ENCODE measurements at places on chromosomes 12 and 14. TPM values are rescaled to one million over a fixed set of nuclear protein-coding genes. Genes with fewer than 3 reads are reported as not detected.

DNA sequence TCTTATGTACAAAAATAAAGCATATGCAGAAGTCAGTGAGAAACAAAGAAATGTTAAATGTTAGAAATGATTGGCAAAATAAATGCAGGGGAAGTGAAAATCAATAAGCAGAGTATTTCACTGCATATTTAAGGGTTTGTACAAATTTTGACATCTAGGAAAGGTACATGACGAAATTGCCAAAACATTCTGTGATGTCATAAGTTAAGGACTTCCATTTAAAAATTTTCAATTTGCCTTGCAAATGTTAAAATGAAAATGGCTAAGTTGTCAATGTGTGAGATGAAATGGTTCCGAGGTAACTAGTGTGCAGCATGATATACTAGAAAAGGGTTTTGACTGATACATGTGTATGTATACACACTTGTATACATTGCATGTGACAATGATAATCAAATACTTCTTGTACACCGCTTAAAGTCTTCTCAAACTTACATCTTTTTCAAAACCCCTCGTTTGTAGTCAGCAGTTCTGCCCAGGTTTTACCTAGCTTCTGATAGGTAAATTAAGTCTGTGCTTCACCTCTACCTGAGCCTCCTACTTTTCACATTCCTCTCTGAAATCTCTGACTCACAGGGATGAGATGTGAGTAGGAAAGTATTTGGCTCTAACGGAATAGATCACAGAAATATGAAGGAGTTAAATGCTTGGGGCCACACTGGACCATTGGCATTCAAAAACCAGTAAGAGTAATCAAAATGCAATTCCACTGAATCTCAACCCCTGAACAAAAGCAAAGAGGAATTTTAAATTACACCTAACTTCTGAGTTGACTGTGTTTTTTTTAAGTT, 442.4 kb upstream of the FOXG1 start:
- no peak for DNase-seq
- no peaks in the 10 kb centered on the region for H3K36me3 ChIP-seq
- no peak overlapping the region for H3K4me3 ChIP-seq
- no peaks in the 10 kb centered on the region for H3K27me3 ChIP-seq

DNA sequence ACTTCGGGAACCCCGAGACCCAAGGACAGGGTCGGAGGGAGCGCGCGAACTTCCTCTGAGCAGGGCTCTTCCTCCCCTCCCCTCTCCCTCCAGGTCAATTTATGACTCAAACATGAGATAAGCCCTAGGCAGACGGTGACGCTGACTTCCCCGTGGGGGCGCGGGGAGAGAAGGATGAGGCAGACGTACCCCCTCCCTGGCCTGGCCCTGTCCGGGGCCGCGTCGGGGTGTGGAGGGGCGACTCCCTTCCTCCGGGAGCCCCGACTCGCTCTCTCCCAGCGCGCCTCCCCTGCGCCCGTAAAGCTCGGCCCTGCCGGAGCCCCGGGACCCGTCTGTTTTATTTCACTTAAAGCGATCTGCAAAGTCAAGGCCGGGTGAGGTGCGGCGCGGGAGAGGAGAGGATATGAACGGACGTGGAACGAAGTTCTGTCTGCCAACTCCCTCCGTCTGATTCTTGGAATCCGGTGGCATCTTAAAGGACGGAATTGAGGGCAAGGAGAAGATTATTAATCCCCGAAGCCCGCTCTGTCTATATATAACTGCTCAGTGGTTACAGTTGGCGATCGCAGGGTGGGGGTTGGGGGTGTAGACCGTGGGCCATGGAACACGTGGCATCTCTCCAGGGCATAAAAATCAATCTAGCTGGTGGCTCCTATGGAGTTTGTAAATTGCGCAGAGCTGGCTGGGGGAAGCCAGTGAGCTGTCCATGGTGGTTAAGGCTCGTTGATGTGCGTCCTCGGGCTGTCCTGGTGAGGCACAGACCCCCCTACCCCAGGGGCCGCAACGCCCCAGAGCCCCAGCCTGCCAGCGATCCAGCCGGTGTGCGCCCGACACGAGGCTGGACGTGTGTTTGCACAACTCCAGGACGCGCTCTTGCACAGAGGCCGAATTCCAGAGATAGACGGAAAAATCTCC, 2.9 kb upstream of the PTHLH start:
- no peak overlapping the region for H3K27ac ChIP-seq
- H3K4me3 ChIP-seq, result peak overlapping the region; percentile 64
- H3K4me1 ChIP-seq, result peaks cover 20% of the 10 kb centered on the region
- DNase-seq, result peak; percentile 21
- peaks cover 100% of the 10 kb centered on the region for H3K27me3 ChIP-seq

DNA sequence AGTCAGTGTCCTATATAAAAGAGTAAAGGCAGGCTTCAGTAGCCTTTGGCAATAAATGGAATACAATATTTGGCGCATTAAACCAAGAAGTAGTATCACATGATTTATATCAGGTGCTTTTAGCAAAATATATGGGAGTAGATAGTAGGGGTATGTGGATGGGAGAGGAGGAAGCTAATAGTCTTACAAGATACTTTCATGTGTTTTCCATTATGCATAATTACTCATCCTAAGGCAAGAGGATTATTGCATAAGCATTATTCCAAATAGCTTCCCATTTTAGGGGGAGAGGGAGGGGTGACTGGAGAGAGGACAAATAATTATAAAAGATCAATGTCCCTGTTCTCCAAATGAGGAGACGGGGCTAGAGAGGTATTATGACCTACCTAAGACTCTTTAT, 104.3 kb downstream of the DUSP6 start:
- H3K27me3 ChIP-seq, result peaks cover 22% of the 10 kb centered on the region
- no peak overlapping the region for H3K27ac ChIP-seq
- no peaks in the 10 kb centered on the region for H3K36me3 ChIP-seq
- peaks cover 51% of the 10 kb centered on the region for H3K4me1 ChIP-seq

AMN gene
- 0.72 TPM for total RNA-seq

EIF2S3B gene
- 2.6 TPM for total RNA-seq

TSHR gene
- total RNA-seq, result not detected

KRT77 gene
- total RNA-seq, result not detected

- H3K36me3 ChIP-seq, result peaks cover 2% of the 10 kb centered on the region
- DNase-seq, result peak; percentile 48
- H3K4me3 ChIP-seq, result peak overlapping the region; percentile 88
- H3K27ac ChIP-seq, result peak overlapping the region; percentile 93
- H3K27me3 ChIP-seq, result no peaks in the 10 kb centered on the region
Measured at GRCh38 chr12:49366096-49366651, 1.1 kb upstream of the SPATS2 start.

LMNTD1 gene
- not detected for total RNA-seq

CAPS2 gene
- total RNA-seq, result 2.4 TPM

RBP5 gene
- not detected for total RNA-seq

DNA sequence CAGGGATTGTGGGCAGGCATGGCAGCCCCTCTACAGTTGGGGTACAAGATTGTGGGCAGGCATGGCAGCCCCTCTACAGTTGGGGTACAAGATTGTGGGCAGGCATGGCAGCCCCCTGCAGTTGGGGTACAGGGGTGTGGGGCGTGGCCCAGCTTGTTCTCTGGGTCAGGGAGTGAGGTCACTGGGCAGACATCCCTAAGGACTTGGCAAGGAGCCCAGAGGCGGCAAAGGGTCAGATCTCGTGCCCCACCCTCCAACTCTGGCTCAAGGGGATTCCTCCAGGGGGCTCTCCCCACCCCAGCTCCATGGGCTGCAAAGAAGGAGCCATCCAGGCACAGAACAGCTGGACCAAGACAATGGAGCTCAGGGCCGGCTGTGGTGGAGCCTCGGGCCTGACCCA, 25.8 kb upstream of the NUDT14 start:
- no peak for DNase-seq
- peaks cover 9% of the 10 kb centered on the region for H3K4me1 ChIP-seq
- no peak overlapping the region for H3K27ac ChIP-seq
- H3K36me3 ChIP-seq, result no peaks in the 10 kb centered on the region
- peaks cover under 1% of the 10 kb centered on the region for H3K27me3 ChIP-seq
- H3K4me3 ChIP-seq, result no peak overlapping the region

KRT80 gene
- not detected for total RNA-seq
